ENCODE measurements at places on chromosomes 2 and 18.

GRCh38 chr2:69645031-69645431 lies 1.5 kb upstream of the AAK1 start:
- DNase-seq = no peak

DNA sequence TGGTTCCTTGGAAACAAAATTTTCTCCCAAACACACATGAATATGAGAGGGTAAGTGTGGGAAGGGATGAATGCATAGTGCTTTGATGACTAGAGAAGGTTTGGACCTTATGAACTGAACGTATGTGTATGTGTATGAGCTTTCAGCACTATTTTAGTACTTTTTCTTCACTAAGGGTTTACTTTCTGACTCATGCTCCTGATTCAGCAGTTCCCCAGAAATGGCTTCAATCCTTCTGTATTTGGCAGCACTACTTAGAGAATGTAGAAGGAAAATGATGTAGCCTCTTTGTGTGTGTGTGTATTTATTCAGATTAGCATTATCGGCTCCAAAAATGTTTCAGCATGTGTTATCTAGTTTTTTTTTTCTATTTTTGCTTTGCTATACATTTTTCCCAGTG lies 22.2 kb downstream of the KCNJ3 start:
- DNase-seq = peak; percentile 34

DNA sequence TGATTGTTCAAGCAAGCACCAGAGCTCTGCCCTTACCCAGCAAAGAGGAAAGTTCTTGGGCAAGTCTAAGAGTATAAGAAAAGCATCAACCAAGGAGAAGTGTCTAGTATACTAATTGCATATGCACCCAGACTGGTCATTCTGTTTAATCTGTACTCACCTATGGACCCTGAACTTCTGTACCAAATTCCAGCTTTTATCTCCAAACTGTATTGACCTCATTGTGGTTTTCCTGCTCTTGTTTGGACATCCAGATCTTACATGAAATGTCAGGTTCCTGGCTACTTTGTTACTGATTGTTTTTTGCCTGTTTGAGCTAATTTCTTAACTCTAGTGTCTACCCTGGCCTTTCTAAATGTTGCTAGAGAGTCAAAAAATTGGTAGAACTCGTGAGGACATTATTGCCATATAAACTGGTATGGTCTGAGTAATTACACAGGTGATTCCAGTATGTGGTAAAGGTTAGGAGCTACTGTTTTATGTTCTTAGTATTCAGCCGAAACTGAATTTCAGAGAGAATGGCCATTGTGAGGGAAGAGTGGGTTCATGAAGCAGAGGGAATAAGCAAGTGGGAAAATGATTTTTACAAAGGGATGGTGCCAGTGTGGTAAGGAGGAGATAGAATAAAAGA lies 146.3 kb downstream of the HNMT start:
- DNase-seq = no peak

- DNase-seq = no peak
Observed at GRCh38 chr2:98857001-98857400, 79.0 kb downstream of the CRACDL start.

DNA sequence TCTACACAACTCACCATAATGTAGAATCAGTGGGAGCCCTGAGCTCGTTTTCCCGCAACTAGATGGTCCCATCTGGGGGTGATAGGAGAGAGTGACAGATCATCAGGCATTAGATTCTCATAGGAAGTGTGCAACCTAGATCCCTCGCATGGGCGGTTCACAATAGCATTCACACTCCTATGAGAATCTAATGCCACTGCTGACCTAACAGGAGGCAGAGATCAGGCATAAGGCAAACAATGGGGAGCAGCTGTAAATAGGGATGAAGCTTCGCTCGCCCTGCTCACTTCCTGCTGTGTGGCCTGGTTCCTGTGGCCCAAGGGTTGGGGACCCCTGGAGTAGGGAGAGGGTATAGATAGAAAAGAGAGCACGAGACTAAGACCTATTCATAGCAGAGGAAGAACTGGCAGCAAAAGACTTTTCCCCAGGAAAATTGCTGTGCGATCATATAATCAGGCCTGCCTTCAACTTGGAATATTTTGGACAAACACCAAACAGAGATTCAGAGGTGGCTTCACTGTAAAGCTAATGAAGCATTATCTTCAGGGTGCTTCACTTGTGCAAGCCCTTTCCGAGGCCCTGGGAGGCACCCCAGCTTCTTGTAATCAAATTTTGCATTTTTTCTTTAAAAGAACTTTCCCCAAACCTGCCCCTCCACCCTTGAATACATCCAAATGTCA lies 29.0 kb upstream of the ATL2 start:
- no peak for DNase-seq

- DNase-seq = no peak
Observed at GRCh38 chr2:63844616-63845015, 2.9 kb downstream of the UGP2 start.

DNA sequence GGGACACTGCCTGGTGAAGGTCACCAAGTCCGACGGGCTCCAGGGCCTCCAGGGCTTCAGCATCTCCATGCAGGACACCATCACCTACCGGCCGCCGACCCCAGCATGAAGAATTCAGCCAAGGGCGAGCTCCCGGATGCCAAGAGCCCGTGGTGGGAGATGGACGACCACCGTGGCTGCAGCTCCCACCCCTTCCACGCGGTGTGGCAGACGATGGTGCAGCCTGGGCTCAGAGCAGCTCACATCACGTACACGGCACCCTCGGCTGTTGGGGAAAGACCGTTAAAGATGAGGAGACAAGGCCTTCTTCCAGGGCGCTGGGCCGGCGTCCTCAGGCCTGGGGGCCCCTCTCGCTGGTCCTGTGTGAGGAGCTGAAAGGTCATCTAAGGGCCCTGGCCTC lies 31.2 kb upstream of the ADNP2 start:
- no peak for DNase-seq

- DNase-seq = no peak
Observed at GRCh38 chr2:28326469-28326805, 66.2 kb upstream of the FOSL2 start.

DNA sequence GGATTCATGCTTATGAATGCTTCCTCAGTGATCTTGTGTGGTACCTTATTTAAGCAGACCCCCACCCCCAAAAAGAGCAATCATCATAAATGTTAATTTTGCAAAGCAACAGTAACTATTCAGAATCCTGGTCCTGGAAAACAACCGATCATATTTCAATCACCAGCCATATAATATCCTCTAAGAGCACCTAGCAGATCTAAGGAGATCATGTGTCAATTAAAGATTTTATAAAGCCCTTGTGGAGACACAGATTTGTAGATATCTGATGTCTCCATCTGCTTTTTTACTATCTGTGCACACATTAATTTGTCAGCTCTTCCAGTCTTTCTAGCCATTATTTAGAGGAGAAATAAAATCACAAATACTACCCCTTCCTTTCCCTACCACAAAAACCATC lies 423.7 kb downstream of the TGIF1 start:
- no peak for DNase-seq

GRCh38 chr2:199603721-199604291 lies 146.1 kb upstream of the SATB2 start:
- no peak for DNase-seq
